ENCODE measurements at places on chromosomes 11 and 22.
A peak's percentile ranks its signal among the peaks of the same experiment; 100 is the strongest.

DNA sequence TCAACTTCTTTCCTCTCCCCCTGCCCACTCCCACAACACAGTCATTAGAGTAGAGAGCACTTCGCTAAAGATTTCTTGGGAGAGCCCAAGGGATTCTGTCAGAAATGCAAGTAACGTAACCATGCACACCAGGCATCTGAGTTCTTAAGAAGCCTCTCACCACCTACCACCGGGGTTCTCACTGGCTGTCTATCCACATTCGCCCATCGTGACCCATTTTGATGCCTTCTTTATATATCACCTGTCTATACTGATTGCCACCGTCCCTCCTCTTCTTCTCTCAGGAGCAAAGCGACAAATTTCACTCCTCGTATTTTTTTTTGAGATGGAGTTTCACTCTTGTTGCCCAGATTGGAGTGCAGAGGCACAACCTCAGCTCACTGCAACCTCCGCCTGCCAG lies 23.9 kb upstream of the RASD2 start:
- no peak for DNase-seq

DNA sequence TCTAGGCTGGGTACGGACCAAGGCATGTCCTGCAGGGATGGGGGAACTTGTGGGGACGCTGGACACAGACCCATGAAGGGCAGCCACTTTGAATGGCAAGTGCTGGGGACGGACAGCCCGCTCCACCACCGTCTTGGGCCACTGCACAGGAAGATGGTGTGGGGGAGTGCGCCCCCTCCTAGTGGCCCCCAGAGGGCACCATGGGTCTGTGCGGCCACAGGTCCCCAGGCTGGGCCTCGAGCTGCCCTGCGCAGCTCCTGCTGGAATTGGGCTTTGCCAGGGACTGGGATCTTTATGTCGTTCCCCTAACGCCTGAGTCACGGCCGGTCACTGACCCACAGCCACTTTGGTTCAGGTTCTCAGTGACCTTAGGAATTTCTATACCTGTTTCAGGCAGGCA lies 44.4 kb downstream of the NAT10 start:
- DNase-seq, result peak; percentile 63

DNA sequence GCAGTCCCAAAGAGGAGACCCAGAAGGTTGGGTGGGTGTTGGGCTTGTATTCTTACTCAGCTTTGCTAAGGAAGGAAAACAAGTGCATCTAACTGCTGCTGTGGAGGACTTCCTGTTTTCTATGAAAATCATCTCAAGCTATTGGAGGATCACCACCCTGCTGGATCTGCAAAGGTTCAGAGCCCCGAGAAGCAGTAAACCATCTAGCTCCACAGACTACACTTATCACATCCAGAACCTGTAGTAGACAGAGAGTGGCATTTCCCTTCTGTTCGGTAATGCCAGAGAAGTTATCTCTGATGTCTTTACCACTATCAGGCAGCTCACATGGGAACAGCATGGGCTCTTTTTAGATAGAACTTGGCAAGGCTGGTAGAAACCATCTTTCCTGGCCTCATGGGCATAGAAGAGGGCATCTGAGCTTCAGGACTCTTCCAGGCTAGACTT lies 21.7 kb downstream of the KCNJ1 start:
- no peak for DNase-seq

- DNase-seq, result no peak
These were observed 7.1 kb upstream of the CRYBB2 start for GRCh38 chr22:25212337-25212736.

DNA sequence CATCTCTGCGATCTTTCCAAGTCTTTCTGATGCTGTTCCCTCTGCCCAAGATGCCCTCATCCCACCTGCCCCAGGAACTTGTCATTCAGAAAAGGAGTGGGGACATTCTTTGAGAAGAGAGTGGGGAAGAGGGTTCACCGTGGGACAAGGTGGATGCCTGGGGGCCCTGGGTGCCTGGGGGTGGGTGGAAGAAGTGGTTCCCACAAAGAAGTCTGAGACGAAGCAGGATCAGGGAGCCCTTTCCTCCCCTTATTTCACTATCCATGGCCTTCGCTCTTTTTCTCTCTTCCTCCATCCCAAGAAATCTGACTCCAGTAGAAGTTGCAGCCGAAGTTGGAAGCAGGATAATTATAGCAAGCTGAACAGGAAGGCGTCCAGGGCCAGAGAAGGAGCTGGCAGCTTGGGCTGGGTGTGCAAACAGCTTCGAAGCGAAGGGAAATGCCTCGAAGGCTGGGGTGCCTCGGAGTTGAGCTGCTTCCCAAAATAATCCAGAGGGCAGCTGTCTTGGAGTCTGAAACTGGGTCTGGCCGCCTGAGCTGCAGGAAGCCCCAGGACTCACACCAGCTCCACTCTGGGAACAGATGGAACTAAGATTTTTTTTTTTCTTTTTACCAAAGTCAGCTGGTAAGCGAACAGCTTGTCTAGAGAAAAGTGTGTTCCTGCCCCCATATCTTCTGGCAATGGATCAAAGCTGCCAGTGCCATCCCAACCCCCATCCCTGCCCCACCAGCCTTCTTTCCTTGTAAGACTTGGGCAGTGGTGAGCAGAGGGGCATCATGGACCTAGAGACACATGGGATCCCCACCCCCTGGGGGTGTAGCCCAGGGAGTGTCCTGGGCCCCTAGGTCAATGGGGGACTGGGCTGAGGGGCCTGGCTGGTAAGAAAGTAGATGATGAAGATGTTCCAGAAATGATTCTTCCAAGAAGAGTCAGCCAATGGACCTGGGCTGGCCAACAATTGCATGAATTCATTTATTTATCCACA lies 31.5 kb downstream of the PARVG start:
- DNase-seq, result peak; percentile 26

- no peak for DNase-seq
These were observed 5.3 kb upstream of the CD44 start for GRCh38 chr11:35133656-35134055.

DNA sequence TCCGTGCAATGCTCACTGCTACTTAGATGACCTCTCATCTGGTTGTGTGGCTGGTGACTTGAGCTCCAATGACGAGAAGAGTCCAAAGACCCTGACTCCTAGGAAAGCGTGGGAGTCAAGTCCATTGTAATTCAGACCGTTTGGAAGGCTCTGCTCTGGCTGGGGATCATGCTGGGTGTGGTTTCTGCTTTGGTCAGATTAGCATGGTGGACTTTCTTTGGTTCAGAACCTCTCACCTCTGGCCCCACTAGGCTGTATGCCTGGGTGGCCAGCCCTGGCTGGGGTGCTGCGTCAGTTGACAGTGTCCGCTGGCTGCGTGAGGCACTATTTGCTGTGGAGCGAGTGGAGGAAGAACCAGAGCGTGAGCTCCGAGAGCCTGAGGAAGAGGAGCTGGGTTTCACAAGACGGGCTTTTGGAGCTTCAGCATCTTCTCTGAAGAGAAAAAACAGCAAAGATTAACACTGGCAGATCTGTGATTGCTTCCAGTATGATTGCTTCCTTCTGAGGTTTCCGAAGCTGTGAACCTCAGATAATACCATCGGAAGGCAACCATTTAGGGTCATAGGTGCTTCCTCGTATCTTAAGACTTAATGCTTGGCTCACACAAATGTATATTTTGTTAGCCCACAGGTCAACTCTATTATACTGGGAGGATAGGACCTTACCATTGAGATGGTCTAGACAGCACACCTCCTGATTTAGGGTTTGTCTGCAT lies 11.6 kb upstream of the HSPA8 start:
- DNase-seq, result no peak

GRCh38 chr11:7606496-7606895 lies 66.8 kb downstream of the CYB5R2 start:
- no peak for DNase-seq

GRCh38 chr11:17906436-17906835 lies 106.4 kb downstream of the SERGEF start:
- peak; percentile 91 for DNase-seq

DNA sequence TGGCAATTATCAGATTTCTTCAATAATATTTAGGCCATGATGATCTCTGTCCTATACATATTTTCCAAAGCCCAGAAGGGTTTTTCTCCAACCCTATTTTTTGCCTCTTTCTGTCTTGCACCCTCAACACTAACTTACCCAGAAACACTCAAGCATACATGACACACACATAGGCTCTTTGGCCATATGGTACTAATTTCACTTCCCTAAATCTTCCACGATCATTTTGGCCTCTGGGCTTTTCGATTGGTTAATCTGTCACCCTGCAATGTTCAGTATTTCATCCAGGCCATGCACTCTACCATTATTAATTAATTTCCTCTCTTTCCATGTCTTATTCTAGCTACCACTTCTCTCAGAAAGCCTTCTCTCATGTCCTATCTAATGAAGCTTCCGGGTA lies 59.8 kb downstream of the LUZP2 start:
- no peak for DNase-seq

GRCh38 chr22:44096736-44097135 lies 72.6 kb downstream of the PARVB start:
- no peak for DNase-seq

GRCh38 chr11:76769645-76770586 lies 13.2 kb upstream of the TSKU start:
- peak; percentile 86 for DNase-seq

DNA sequence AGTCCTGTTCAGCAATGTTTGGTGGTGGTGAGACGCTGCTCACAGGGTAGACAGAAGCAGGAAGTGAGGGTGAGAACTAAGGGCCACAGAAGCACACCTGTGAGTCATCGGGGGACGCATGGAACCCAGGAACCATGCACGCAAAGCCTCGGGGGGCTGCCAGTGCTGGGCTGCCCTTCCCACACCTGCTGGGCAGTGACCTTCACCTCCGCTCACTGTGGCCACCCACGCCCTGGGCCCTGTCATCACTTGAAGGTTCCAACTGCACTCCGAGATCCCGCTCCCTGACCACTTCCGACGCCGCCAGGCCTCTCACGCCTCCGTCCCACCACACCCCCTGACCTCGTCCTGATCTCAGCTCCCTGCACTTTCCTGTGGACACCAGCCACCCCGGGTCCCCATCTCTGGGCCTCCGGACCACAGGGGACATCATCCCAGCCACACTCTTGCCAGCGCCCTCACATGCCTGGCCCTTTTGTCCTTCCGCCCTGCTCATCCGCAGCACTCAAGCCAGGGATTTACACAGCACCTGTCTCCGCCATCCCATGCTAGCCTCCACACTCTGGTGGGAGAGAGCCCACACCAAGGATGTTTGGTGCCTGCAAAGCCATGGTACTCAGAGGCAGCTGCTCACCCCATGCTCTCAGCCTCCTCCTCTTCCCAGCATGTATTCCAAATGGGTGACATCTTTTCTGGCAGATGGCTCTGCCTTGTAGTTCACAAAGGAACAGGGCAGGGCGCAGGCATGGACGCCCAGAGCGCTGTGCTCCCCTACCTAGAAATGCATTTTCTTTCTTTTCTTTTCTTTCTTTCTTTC lies 23.1 kb upstream of the ATXN10 start:
- DNase-seq, result no peak

DNA sequence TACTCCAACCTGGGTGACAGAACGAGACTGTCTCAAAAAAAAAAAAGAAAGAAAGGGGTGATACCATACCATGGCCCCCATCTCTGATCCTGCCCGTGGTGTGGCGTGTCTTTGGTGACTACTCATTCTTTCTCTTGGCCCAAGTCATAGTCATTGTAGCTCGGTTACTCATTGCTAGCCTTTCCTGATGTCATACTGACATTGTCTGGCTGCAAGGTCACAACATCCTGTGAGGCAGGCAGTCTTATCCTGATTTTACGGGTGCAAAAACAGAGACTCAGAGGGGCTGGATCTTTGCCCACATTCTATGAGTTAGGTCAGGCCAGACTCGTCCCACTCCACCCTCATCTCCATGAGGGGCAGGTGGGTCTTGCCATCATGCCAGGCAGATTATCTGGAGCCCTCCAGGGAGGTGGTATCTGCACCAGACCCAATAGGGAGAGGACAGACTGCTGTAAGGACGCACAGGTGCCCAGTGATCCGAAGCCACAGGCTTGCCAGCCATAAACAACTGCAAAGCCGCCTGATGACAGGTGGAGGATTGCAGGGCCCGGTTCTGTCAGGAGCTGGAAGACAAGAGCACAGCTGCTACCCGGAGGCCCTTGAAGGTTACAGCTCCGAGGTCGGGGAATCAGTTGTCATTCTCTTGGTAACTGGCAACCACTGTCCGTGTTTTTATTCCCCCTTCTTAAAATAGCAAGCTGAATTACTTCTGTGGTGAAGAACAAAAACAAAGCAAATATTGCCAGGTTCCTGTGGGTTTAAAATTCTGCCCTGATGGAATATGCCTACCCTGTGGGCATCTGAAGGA lies 13.8 kb downstream of the TOM1 start:
- no peak for DNase-seq

GRCh38 chr11:23954730-23955129 lies 542.1 kb upstream of the LUZP2 start:
- DNase-seq, result no peak

DNA sequence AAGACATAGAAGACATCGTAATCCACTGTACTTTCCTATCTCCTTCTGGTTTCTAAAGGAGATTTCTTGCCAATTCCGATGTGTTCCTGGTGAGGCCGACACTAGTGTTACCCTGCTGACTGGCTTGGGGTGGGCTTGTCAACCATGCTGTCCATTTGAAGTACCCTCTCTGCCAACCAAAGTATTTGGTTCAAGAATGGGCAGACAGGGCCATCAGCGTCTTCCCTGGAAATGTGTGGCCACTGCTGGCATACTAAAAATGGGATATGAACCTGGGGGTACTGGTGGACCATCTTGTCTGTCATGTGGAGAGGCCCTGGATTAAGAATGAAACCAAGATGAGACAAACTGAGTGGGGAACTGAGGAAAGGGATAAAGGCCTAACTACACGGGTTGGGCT lies 1.8 kb upstream of the VSTM5 start:
- DNase-seq, result peak; percentile 26

GRCh38 chr22:49402169-49402568 lies 425.5 kb downstream of the BRD1 start:
- DNase-seq, result peak; percentile 24

DNA sequence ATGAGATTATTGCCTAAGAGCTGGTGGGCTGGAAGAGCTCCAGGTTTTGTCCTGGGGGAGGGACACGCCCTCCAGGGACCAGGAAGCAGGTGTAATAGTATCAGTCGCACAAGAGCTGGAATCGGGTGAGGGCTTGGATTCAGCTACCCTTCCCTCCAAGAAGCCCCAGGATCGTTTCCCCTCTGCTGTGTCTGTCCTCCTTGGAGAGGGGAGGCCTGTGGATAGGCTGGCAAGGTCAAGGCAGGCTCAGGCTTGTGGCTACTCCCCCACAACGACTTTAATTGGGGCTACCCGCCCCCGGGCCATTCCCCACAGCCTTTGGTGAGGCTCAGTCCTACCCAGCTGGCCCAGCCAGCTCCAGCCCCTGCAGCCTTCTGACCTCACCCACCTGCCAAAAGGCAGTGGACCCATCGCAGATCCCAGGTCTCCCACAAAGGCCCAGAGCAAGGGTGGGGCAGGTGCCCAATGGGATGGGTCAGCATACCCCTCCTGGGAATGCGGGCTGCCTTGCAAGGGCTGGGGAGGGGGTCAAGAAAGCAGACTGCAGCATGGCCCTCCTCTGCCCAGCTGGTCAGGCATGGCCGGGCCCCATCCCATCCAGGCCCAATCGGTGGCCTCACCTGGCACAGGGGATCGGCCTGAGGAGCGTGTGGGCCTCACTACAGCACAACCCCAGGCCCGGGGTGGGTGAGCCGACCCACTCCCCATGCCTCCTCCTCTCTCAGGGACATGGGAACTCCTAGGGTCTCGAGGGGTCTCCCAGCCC lies 1.0 kb downstream of the CTSD start:
- no peak for DNase-seq

GRCh38 chr11:10048350-10048749 lies 245.7 kb downstream of the SBF2 start:
- no peak for DNase-seq

GRCh38 chr11:6607190-6607795 lies 3.7 kb downstream of the ILK start:
- DNase-seq, result peak; percentile 13

GRCh38 chr22:50622723-50623327 lies 5.1 kb downstream of the ARSA start:
- peak; percentile 57 for DNase-seq

- no peak for DNase-seq
These were observed 39.0 kb downstream of the CERK start for GRCh38 chr22:46699091-46699490.

Data from endodermal cell (in vitro differentiated cells).